ENCODE measurements at places on chromosomes 11 and 22. TPM values are rescaled to one million over a fixed set of nuclear protein-coding genes. Genes with fewer than 3 reads are reported as not detected.

Gene ATM
- 100 TPM for polyA plus RNA-seq

Gene CASTOR1
- polyA plus RNA-seq, result 14.5 TPM

Gene EFCAB6
- 5.8 TPM for polyA plus RNA-seq

Gene CDPF1
- polyA plus RNA-seq, result 13.4 TPM

Gene PKDREJ
- polyA plus RNA-seq, result 0.47 TPM

Gene HEPN1
- polyA plus RNA-seq, result 1.8 TPM

Gene ANKRD13D
- 44.8 TPM for polyA plus RNA-seq

Gene OR52H1
- not detected for polyA plus RNA-seq

Gene DDIAS
- 6.9 TPM for polyA plus RNA-seq

Gene SLN
- polyA plus RNA-seq, result 1.1 TPM

Gene UBASH3B
- polyA plus RNA-seq, result 8.7 TPM

Gene NEFH
- 7.7 TPM for polyA plus RNA-seq

Gene OR52I2
- polyA plus RNA-seq, result not detected

Gene E2F8
- 9.8 TPM for polyA plus RNA-seq

Gene SMIM35
- polyA plus RNA-seq, result 0.09 TPM

Gene TP53AIP1
- 2.6 TPM for polyA plus RNA-seq

DNA sequence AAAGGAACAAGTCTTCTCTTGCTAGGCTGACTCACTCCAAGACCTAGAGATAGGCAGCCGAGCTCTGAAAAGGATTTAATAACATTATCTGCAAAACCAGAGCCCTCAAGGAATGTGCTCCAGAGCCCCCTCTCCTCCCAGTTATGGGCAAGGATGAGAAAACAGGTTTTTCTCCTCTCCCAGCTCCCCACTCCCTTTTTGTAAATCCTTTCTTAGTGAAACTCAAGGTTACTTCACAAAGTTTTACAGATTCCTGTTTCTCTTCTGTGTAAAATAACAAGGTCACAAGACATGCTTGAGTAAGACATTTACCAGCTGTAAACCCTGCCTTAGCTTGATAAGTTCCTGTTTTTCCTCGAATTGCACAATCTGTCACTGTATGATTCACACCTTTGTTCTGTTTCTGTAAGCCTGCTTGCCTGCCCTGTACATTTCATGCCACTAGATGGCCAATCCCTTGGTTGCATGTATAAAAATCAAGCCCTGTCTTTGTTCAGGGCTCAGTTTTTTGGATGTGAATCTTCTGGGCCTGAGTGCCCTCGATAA lies 489.4 kb downstream of the KCNA4 start:
- no peak for DNase-seq

- no peak for DNase-seq
These were observed 328.8 kb upstream of the PITPNB start for GRCh38 chr22:28247667-28248363.

- no peak for DNase-seq
These were observed 99.3 kb upstream of the CRYBB3 start for GRCh38 chr22:25100402-25100801.

DNA sequence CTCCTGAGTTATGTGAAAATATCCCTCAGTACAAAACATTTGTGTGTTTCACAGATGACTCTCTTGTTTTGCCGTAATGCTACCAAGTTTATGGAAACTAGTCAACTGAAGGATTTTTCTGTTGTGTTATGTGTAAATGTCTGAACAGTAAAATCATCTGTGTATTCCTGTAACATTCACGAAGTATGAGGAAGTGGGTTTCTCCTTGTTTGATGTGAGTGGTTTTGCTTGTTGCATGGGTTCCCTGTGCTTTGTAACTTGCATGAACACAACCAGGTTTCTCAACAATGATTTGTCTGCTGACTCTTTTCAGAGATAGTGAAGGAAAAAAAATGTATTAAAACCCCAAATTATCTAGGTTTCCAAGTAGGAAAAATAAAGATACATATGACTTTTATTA lies 138.1 kb downstream of the PGR start:
- no peak for DNase-seq

GRCh38 chr22:43118024-43118849 lies 7.7 kb downstream of the BIK start:
- no peak for DNase-seq

DNA sequence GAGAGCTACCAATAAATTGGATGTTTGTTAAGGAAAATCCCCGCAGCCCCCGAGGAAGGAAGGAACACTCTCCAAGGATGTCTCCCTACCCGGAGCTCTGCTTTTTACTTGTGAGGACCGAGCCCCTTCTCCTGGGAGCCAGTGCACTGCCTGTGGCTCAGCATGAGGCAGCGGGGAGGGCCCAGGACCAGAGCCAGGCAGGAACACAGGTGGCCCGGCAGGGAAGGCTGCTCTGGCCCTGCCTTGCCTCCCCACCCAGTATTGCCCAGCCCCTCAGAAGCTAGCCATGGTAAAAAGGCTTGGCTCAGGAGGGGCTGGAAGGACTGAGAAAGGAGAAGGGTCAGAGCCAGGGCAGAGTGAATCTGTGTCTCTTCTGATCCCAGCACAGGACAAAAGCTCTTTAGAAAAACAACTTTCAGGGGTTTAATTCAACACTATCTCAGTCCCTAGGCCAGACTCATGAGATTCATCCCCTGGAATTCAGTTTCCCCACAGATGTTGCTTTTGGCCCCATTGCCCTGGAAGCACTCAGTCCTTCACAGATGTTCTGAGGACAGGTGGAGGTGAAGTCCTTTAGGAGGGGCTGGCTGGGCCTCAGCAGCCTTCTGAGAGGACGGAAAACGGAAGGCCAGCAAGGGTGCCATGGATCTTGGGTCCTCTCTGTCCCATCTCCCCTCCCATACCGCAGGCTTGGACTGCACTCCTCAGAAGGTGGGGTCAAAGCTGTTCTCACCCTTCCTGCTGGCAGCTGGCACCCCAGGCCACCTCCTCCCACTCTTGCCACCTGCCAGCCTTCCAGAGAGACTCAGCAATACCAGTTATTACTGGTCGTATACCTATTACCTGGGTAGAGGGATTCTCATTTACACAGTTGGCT lies 318.9 kb downstream of the NTM start:
- DNase-seq, result no peak

GRCh38 chr11:115912484-115912945 lies 408.3 kb upstream of the CADM1 start:
- no peak for DNase-seq

DNA sequence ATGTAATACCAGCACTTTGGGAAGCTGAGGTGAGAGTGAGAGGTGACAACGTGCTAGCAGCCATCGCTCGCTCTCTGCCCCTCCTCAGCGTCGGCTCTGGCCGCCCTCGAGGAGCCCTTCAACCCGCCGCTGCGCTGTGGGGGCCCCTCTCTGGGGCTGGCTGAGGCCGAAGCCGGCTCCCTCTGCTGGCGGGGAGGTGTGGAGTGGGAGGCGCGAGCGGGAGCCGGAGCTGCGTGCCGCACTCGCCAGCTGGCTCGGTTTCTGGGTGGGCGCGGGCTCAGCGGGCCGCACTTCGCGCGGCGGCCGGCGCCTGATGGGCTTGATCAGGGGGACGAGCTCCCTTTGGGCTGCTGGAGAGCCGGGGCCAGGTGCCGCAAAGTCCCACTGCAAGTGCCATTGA lies 98.9 kb upstream of the UBASH3B start:
- DNase-seq, result peak; percentile 31

DNA sequence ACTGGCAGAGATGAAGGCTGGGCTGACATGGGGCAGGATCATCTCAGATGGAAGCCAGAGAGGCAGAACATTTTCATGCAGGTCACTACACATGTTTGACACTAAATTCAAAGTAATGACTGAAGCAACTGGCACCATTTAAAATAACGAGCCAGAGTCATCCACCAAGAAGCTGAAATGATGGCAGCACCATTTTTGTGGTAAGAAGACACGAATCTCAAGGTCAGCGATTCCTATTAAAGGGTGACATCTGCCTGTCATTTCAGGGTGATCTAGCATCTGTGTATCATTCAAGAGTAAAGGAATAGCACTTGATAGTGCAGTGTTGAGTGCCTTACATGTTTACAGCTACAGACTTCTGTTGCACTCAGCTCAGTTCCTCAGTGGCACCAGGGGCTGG lies 113.4 kb upstream of the C11orf87 start:
- no peak for DNase-seq

DNA sequence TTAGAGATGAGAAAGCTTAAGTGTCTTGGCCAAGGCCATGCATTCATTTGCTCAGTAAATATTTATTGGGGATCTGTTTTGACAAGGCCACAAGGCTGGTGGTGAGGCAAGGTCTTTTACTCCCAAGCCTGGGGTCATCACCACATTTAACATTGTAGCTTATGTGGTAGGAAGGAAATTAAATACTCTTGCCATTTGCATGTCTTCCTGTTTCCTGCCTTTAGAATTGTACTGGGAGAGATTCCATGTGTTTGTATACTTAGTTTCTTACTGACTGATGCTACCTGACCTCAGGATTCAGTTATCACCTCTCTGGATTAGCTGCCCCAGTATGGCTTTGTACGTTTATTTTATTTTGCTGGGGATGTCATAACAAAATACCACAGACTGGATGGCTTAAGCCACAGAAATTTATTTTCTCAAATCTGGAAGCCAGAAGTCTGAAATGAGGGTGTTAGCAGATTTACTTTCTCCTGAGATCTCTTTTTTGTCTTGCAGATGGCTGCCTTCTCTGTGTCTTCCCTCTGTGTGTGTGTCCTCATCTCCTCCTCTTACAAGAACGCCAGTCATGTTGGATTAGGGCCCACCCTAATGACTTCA lies 44.8 kb downstream of the SPECC1L start:
- no peak for DNase-seq

GRCh38 chr11:16160146-16160545 lies 196.2 kb downstream of the SOX6 start:
- DNase-seq, result no peak

- no peak for DNase-seq
These were observed 66.1 kb downstream of the MYO7A start for GRCh38 chr11:77193911-77194830.

DNA sequence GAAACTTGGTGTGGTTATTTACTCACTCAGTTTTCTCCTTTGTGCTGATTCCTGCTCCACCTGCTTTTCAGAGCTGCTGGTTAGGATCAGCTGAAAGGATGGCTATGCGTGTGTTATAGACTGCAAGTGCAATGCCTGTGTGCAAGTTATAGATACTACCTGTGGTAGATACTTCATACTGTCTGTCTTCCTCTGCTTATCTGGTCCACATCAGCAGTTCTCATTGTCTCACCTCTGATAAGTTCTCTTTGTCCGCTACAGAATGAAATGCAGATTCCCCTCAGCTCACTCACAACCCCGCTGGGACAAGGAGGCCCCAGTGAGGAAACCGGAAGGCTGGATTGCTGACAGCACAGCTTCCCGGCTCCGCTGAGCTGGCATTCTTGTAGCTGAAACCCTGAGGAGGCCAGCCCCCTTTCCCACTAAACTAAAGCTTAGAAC lies 37.5 kb upstream of the LYVE1 start:
- no peak for DNase-seq

- no peak for DNase-seq
These were observed 7.2 kb upstream of the EHD1 start for GRCh38 chr11:64885367-64886286.

DNA sequence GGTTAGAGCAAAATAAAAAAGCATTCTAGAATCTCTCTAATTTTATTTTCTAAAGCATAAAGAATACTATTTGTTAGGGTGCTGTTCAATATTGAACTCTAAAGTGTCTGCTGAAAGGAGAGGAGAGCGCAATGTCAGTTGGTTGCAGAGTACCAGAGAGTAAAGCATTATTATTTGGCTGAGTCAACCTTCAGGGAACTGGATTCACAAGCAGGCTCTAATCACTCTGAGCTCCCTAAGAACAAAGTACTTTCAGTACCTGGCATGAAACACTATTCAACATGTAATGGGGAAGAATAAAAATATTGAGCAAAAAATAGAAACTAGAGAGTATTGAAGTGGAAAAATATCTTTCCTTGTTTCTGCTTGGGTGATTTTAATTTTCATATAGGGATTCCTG lies 961.0 kb upstream of the CCDC90B start:
- DNase-seq, result no peak

GRCh38 chr11:79400717-79401330 lies 40.0 kb downstream of the TENM4 start:
- no peak for DNase-seq

- DNase-seq, result no peak
These were observed 549.3 kb upstream of the CCDC90B start for GRCh38 chr11:83835423-83835822.

DNA sequence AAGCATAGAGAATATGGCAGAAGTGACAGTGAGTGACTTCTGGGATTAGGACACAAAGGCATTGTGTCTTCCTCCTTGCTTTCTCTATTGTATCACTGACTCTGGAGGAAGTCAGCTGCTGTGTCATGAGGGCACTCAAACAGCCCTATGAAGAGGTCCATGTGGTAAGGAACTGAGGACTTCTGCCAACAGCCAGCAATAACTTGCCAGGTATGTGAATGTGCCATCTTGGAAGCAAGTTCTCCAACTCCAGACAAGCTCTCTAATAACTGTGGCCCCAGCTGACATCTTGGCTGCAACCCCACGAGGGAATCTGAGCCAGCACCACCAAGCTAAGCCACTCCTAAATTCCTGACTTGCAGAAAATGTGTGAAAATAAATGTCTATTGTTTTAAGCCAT lies 83.6 kb upstream of the ZBED5 start:
- no peak for DNase-seq

DNA sequence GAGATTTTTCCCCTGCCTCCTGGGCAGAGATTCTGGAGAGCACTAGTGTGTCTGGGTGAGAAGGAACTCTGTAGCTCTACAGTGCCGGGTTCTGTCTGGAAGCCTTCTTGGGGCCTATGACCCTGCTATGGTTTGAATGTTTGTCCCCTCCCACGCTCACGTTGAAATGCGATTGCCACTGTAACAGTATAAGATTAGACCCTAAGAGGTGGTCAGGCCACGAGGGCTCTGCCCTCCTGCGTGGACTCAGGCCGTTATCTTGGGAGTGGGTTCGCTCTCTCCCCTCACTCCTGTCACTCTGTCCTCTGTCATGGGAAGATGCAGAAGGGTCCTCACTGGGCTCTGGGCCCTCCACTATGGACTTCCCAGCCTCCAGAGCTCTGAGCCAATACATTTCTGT lies 3.5 kb downstream of the AP5B1 start:
- DNase-seq, result no peak

- no peak for DNase-seq
These were observed 143.6 kb upstream of the POU2AF2 start for GRCh38 chr11:111101881-111102280.

GRCh38 chr22:43266076-43266475 lies 77.1 kb downstream of the SCUBE1 start:
- DNase-seq, result peak; percentile 49

- no peak for DNase-seq
These were observed 22.2 kb downstream of the MRGPRG start for GRCh38 chr11:3196161-3197043.

GRCh38 chr11:20003351-20003750 lies 156.9 kb downstream of the DBX1 start:
- no peak for DNase-seq

- DNase-seq, result no peak
These were observed 5.7 kb downstream of the POLR3H start for GRCh38 chr22:41538583-41538982.
